Ureter (tissue), 1 donor: ENCODE measurements at places on chromosomes 5 and 9. TPM values are rescaled to one million over a fixed set of nuclear protein-coding genes. Genes with fewer than 3 reads are reported as not detected.
A peak's percentile ranks its signal among the peaks of the same experiment; 100 is the strongest.

- DNase-seq: peak; percentile 20
Measured at GRCh38 chr5:135240781-135241360, 158.2 kb downstream of the MACROH2A1 start.

The GPX8 gene
- 20.2 TPM for total RNA-seq

The TAL2 gene
- not detected for total RNA-seq

The TMOD1 gene
- 29.3 TPM for total RNA-seq

The MOB3B gene
- total RNA-seq: 9.4 TPM

DNA sequence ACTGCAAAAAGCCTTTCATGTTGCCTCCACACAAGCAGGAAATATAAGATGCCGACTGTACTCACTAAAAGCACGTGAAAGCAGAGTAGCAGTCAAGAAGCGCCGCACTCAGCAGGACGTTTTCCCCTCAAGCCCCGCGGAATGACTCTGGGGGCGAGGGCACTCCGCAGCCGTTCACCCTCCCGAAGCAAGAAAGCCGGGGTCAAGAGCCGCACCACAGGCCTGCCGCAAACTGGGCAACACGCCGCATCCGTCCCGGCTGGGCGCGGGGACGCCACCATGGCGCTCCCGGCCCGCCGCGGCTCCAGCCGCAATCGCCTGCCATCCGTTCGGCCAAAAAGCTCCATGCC, 364 bp downstream of the RPS6 start:
- DNase-seq: peak; percentile 51

GRCh38 chr9:122016309-122016708, 76.8 kb downstream of the TTLL11 start:
- DNase-seq: no peak

GRCh38 chr5:132962429-132963021, 909 bp downstream of the AFF4 start:
- no peak for DNase-seq

DNA sequence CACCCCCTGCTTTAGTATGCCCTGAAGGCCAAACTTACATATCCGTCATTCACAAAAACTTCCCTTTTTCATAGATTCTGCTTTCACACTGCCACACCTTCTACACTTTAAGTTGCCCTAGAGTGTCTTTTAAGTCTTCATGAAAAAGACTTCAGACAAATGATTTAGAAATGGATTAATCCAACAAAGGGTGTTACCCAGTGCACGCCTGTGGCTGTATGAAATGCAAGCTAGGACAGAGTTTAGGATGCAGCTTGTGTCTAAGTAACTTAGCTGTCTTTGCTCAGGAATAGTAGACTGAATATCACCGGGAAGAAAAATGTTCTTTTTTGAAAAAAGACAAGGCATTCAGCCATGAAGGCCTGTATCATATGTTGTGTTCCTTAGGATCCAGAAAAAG, 210.0 kb downstream of the MPDZ start:
- no peak for DNase-seq

The ENTR1 gene
- total RNA-seq: 50.1 TPM

The RGS3 gene
- total RNA-seq: 57.9 TPM

GRCh38 chr9:20409321-20410092, 212.8 kb downstream of the MLLT3 start:
- no peak for DNase-seq

DNA sequence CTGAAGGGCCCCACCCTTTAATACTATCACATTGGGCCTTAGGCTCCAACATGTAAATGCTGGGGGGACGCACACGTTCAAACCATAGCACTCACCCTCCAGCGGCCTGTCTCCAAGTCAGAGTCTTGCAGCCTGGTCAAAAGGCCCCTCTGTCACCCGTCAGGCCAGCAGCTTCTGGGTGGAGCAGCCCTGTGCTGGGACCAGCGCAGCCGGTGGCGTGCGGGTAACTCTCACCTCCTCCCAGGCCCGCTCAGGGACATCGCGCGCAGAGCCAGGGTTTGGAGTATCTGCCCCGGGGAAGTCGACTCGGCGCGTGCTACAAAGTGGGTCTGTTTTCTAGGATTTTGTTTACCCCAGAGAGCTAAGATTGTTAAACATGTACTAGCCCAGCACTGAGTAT, 93.0 kb upstream of the COL5A1 start:
- no peak for DNase-seq

The LTC4S gene
- 13.7 TPM for total RNA-seq

- DNase-seq: peak; percentile 61
Measured at GRCh38 chr9:78280982-78281668, 15.8 kb upstream of the PSAT1 start.
